ENCODE measurements at places on chromosomes 6 and 20. TPM values are rescaled to one million over a fixed set of nuclear protein-coding genes. Genes with fewer than 3 reads are reported as not detected.

DNA sequence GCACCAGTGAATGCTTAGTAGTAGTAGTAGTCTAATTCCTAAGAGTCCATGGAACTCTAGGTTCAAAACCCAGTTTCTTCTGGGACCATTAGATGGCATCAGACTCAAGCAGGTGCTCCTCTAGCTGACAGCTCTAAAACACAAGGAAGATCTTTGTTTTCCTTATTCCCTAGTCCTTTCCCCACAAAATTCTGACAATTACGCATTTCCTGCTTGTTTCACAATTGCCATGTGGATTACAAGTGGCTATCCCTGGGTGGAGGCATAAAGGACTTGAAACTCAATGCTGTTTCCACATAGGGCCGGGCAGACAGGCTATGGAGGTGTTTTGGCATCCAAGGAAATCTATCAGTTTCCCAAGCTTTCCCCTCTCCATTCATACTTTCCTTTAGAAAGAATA is 9.2 kb upstream of the HLA-DOB start:
- DNase-seq = no peak

Gene SLC35F1
- 0.29 TPM for total RNA-seq

DNA sequence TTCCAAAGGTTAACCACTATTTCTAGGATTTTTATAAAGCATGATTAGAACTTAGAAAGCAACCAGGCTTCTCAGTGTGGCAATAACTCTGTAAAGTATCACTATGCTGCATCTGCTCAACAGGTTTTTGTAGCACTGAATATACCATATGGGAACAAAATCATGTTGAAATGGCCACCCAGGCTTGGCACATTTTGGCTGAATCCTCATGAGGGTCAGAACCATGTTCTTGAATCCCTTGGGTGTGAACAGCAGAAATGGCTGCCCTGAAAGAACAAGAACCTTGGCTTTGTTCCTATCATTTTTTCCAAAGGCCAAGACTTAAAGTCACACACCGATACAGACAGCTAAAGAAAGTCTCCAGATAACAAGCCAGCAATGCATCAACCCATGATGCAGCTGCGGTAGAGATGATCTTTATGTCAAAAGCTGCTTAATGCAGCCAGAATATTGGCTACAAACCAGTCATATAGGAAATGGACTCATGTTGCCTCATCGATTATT is 283.0 kb upstream of the NOX3 start:
- DNase-seq = no peak

- no peak for DNase-seq
Observed at GRCh38 chr20:10649797-10650160, 24.0 kb downstream of the JAG1 start.

DNA sequence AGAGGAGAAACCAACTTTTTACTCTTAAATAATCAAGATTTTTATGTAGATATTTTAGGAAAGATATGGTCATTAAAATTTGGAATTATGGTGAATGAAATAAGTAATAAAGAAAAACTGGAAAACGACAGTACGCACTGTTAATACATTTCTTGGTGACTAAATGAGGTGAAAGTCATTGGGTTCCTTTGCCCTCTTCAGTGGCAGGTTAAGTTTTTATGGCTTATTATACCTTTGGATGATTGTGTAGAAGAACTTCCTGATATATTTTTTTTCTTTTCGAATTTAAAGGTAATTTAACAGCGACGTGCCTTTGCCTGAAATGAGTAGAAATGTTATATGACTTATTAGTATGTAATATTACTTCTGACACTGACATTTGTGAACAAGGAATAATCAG is 43.4 kb downstream of the FOXO3 start:
- DNase-seq = no peak

GRCh38 chr6:48087448-48087847 is 23.5 kb downstream of the PTCHD4 start:
- no peak for DNase-seq

GRCh38 chr6:84671183-84671582 is 93.2 kb downstream of the TBX18 start:
- no peak for DNase-seq

Gene VGLL2
- total RNA-seq = not detected

DNA sequence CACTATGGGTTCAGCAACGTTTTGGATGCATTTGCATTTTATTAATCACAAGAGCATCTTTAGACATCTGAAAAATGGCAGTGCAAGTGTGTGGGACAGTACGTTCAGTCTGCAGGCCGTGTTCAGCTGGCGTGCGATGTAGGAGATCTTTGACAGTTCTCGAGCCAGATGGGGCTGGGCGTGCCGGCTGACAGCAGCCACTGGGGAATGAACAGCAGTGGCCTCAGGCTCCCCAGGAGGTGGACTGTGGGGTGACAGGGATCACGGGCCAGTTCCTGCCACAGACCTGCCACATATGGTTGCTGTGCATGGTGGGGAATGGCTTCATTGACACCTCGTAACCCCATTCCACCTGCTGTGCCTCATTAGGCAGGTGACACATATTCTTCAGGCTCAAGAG is 16.4 kb upstream of the MLN start:
- DNase-seq = no peak

- DNase-seq = no peak
Observed at GRCh38 chr6:75299801-75300530, 15.4 kb upstream of the TMEM30A start.

DNA sequence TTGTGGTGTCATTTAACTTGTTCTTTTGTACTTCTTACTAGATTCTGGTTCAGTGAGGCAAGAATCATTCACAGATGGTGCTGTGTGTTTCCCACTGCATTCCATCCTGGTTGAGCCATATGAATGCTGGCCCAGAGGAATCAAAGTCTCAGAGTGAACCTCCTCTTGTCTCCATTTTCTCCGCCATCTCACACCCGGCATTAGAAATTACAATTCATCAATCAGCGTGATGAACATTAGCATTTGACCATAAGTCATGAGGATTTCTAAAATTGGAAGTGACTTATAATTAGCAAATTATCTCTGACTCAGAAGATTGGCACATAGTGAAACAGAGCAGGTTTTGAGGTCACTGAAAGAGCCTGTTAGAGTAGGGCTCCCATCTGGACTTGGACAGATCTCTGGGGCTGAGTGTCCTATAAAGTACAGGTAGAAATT is 25.2 kb downstream of the TNFAIP3 start:
- DNase-seq = no peak

GRCh38 chr6:33312361-33313104 is 1.3 kb downstream of the TAPBP start:
- peak; percentile 77 for DNase-seq

DNA sequence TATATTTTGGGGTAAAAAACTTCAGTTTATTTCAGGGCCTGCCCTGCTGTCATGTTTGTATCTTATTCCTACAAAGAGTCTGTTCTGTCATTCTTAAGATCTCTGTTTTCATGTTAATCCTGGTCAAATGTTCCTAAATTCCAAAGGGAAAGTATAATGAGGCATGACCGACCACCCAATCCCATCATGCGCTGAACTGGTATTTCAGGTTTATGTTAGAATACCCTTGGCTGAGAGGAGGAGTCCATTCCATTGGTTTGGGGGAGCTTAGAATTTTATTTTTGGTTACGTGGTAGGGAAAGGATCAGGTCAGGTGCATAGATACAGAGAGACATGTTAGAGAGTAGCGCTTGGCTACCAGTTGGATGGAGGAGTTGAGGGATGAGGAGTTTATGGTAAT is 25.7 kb downstream of the CFAP61 start:
- DNase-seq = no peak

DNA sequence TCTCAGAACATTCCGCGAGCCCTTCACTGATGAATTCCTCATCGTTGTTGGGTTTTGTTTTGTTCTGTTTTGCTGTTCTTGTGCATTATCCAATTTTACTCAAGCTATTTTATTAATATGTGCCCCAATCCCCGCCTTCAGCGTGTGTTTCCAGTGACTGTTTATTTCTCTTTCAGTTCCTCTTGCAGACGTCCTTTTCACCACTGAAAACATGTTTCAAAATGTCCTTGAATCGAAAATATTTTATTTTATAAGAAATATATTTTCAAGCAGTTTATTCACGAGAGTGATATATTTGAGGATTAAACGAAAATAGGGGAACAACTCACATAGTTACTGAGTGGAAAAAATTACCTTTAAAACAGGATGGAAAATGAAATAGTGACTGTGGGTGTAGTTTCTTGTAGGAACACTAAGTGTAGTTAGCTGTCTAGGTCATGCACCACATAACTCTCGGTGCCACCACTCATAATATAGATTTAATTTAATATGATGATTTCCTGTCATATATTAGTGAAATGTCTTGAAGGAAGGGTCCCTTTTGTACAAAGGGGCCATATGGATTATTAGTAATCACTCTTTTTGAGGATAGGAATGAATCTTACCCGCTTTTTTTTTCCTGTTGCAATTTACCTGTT is 45.3 kb upstream of the HDDC2 start:
- DNase-seq = no peak

DNA sequence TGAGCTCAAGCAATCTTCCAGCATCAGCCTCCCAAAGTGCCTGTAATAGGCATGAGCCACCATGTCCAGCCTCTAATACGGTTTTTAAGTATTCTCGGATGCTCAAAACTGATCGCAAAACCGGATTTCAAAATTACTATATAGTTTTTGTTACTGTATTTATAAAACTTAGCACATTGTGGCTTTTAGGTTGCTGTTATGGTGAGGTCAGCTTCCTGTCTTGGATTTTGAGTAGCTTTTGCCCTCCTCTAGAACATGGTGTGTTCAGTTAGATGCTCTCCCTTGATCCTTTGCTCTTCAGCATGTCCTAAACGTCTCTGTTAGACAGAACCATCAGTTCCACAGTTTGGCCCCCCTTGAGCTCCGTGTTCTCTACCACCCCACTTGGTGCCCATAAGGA is 96.2 kb downstream of the RPP40 start:
- no peak for DNase-seq

Gene B3GALT4
- 24.2 TPM for total RNA-seq

DNA sequence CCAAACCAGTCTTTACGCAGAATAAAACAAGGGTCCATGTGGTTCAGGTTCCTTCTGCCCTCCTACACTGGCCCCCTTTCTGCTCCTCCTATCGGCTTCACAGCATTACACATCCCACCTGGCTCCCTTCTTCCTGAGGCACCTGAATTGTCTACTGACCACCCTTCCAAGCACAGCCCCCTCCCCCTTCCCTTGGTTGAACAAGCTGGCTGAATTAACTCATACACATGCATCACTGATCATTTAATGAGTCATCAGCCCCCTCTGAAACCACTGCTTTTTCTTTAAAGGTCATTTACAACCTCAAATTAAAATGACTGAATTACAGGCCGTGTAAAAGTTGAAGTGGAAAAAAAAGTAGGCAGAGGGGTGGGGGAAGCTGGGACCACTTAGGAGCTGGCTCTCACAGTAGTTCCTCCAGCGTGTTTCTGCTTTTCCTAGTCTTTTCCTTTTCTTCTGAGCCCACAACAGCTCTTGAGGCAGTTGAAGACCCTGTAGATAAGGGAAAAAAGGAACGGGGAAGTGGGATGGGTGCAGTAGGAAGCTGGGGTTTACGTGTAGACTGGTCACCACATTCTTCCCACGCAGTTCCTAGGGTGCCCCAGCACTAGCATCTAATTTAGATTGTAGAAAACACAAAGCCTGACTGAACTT is 67.6 kb downstream of the FYN start:
- no peak for DNase-seq

GRCh38 chr6:25612666-25613065 is 39.3 kb upstream of the SCGN start:
- DNase-seq = no peak

Gene EYA2
- total RNA-seq = 14.3 TPM

- DNase-seq = no peak
Observed at GRCh38 chr6:21612067-21612745, 18.7 kb downstream of the SOX4 start.

- no peak for DNase-seq
Observed at GRCh38 chr6:36920546-36920945, 34.0 kb upstream of the PI16 start.

DNA sequence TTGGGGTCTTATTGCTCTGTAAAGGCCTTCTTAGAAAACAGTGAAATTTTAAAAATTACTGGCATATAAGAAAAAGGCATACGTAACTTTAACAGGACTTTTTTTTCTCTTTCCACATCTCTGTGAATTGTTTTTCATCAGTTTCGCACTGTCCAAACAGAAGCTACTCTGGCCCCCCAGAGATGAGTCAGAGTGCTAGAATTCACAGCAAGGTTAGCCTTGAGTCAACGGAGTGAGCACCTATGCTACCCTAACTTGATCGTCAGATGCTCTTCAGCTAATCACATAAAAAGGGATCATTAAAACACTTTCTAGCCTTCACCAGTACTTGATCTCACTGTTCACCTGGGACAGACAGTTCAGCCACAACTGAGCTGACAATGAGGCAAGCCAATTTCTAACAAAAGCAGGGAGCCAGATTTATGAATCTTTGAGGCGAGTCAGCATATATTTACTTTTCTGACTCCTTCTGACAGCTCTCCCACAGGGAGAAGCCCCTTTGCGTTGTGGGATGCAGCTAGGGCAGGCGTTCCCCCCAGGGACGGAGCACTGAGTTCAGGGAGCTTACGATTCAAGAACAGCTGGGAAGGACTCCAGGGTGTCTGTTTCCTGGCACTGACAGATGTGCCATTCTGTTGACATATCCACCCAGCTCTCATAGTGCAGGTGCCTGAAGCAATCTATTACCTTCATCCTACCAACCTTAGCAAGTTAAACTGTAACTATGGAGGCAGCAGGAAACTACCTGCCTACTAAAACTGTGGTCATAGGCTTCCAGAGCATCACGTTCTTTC is 46.4 kb upstream of the SPDEF start:
- peak; percentile 45 for DNase-seq

DNA sequence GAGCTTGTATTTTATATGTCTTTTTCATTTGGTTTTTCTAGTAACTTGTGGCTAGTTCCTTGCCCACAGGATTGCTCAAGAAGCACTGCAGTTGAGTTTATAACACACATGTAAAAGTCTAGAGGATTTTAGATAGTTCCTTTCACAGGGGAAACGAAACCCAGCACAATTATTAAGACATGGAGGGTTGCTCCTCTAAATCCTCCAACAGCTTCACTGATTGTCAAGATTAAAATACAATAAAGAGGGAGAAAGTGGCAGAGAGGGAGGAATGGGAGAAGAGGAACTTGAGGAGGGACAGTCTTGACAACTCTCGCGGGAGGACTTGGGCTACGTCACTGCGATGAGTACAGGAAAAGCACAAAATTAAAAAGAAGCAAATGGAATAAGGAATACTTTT is 9.7 kb upstream of the TBC1D7 start:
- no peak for DNase-seq

DNA sequence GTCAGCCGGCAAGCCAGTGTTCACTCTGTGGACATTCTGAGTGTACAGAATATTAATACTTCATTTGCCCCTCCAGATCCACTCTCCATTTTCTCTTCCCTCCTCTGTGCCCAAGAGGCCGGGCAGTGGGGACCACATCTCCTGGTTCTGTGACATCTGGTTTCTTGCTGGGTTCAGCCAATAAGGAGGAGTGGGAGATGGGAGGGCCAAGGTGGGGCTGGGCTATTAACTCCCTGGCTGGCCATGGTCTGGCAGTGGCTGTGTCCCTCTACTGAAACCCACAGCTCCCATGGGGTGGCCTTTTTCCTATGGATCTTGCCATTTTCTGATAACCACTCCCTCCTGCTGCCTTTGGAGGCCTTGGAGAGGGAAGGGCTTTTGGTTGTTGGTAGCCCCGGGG is 30.0 kb upstream of the SALL4 start:
- DNase-seq = no peak

Gene DBNDD2
- total RNA-seq = 125 TPM
